B cell (primary cell): ENCODE measurements at places on chromosomes 2 and 18. TPM values are rescaled to one million over a fixed set of nuclear protein-coding genes. Genes with fewer than 3 reads are reported as not detected.

GRCh38 chr2:33212151-33212550 lies 264.3 kb upstream of the RASGRP3 start:
- H3K4me3 ChIP-seq: no peak overlapping the region
- H3K27ac ChIP-seq: no peak overlapping the region
- H3K36me3 ChIP-seq: no peaks in the 10 kb centered on the region

DNA sequence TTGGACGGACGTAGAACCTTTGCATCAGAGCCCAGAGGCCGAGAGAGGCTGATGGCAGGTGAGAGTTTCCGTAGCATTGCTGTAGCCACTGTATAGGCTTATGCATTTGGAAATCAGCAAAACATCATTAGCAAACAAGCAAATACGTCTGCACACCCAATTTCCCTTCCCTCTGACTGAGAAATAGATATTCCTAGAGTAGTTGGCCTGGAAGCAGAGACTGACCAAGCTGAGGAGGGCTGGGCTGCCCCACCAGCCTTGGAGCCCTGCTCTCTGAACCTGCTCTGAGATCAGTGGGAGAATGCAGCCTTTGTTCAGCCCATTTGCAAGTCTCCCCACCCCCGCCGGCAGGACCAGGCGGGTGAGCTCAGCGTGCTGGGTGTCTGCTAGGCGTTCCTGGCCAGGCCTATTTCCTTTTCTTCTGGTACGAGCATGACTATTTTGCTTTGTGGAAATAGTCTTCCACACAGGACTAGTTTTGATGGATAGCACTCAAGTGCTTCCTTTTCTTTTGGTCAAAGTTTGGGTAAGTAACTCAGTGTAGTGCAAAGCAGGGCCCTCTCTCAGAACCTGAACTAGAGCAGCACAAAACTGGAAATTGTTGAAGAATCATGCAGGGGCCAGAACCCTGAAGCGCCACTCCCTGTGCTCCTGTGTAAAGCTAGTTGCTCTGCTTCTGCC lies 21.9 kb upstream of the RNF149 start:
- H3K36me3 ChIP-seq: no peaks in the 10 kb centered on the region
- no peak for DNase-seq
- peaks cover 19% of the 10 kb centered on the region for H3K4me1 ChIP-seq
- no peaks in the 10 kb centered on the region for H3K27me3 ChIP-seq

DNA sequence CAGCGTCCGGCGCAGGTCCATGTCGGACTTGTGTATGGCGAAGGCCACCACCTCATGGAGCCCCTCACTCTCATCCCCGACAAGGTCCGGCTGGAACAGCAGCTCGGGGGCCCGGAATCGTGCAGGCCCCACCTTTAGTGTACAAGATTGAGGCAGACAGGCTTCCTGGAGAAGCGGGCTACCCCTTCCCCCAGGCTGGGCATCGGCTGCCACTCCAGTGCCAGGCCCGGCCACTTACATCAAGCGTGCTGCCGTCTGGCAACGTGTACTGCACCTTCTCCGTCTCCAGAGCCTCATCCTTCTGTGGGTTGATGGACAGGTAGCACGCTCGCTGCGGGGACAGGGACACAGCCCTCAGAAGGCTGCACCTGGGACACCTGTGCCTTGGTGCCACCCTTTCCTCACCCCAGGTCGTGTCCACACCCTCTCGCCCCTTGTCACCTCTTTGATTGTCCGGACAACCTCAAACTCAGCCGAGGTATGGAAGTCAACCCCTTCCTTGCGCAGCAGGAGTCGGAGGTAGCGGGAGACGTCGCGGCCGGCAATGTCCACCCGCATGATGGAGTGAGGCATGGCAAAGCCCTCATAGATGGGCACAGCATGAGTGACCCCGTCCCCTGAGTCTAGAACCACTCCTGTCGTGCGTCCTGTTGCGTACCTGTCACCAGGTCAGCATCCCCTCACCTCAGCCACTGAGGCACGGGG lies 5.7 kb downstream of the ACTR1B start:
- H3K36me3 ChIP-seq: no peaks in the 10 kb centered on the region
- H3K27ac ChIP-seq: no peak overlapping the region
- no peak for DNase-seq
- peaks cover 23% of the 10 kb centered on the region for H3K4me1 ChIP-seq
- H3K27me3 ChIP-seq: no peaks in the 10 kb centered on the region
- no peak overlapping the region for H3K4me3 ChIP-seq

CTAGE1 gene
- total RNA-seq: not detected in 2 replicates

GRCh38 chr18:57043241-57043640 lies 103.6 kb upstream of the BOD1L2 start:
- H3K4me3 ChIP-seq: no peak overlapping the region
- H3K27ac ChIP-seq: no peak overlapping the region
- H3K27me3 ChIP-seq: peaks cover 8% of the 10 kb centered on the region
- DNase-seq: no peak

DNA sequence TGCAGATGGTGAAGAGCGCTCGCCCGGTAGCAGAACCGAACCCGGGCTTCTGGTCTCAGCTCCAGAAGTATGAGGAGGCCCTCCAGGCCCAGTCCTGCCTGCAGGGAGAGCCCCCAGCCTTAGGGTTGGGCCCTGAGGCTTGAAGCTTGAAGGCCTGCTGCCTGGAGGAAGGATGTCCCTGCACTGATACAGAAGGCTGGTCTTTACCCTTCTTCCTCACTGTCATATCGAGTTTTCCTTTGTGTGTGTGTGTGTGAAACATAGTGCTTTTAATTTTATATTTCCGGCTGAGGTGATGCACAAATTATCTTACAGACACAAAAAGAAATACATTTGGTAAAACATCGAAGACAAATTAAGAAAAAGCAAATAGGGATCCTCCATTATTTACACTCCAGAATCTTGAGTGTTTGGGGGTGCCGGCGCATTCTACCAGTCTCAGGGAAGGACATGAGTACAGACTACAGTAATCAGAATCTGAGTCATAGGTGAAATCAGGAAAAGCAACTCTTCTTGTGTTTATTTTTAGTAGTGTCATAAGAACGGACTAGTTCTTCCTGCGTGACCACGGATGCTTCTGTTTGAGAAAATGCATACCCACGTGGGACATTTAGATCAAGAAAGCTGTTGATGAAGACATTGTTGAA lies 1.3 kb downstream of the DUSP28 start:
- peak; percentile 47 for DNase-seq
- peak overlapping the region; percentile 74 for H3K4me3 ChIP-seq
- H3K4me1 ChIP-seq: peaks cover 56% of the 10 kb centered on the region
- no peaks in the 10 kb centered on the region for H3K27me3 ChIP-seq
- no peaks in the 10 kb centered on the region for H3K36me3 ChIP-seq
- H3K27ac ChIP-seq: peak overlapping the region; percentile 68

ASXL2 gene
- total RNA-seq: 51.5 and 55.0 TPM in 2 replicates

CXCR4 gene
- total RNA-seq: 2,047 and 2,119 TPM in 2 replicates

DNA sequence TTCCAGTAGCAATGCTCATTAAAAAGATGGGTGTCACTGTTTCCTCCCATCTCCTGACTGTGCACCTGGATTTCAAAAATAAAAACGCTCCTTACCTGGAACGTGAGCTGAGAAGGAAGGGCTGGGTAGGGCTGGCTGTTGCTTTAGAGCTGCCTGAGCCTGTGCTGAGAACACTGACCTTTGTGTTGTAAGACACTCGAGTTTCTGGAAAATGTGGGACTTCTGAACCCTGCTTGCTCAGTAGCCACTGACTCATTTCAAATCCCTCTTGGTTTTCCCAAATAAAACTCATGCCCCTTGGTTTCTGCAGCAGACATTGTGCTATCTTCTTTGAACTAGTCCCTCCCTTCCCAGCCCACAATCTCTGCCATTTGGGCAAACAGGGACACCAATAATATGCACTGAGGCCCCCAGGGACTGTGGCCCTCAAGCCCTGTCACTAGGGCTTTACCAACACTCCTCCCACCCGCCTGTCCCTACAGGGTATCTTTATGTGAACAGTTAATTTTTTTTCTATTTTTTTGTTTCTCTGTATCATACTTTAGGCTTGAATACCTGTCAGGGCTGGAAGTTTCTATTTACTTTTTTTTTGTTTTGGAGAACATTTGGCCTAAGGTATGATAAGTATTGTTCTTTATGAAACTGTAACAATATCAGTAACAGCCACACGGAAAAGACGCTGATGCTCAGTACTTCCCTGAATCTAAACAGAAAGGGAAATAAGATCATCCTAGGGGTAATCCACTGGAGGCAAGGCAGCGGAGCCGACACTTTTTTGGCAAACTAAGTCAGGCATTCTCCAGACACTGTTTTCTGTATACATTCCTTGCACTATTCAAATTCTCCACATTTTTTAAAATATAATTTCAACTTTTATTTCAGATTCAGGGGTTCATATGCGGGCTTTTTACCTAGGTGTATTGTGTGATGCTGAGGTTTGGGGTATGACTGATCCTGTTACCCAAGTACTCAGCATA lies 280.2 kb downstream of the STK39 start:
- no peaks in the 10 kb centered on the region for H3K27me3 ChIP-seq
- H3K36me3 ChIP-seq: peaks cover 2% of the 10 kb centered on the region
- no peak for DNase-seq
- H3K4me3 ChIP-seq: no peak overlapping the region
- no peak overlapping the region for H3K27ac ChIP-seq

REL gene
- 283 and 297 TPM in 2 replicates for total RNA-seq

DNA sequence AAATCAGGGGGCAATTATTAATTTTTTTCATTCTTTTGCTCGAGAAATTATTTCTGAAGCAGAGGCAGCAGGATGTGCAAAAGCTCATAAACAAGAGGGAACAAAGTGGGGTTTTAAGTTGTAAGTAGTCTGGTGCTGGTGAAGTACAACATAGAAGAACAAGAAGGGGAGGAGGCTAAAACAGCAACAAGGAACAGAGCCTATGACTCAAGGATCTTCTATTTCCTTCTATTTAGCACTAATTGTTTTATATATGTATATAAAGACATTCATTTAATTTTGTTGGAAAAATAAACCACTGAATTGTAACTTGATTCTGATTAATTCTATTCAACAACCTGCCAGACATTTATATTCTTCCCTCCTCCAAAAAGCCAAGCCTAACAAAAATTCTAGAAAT lies 35.0 kb downstream of the YES1 start:
- no peak for DNase-seq
- H3K4me3 ChIP-seq: no peak overlapping the region
- H3K27me3 ChIP-seq: peaks cover under 1% of the 10 kb centered on the region
- H3K36me3 ChIP-seq: no peaks in the 10 kb centered on the region
- H3K4me1 ChIP-seq: no peaks in the 10 kb centered on the region

DNA sequence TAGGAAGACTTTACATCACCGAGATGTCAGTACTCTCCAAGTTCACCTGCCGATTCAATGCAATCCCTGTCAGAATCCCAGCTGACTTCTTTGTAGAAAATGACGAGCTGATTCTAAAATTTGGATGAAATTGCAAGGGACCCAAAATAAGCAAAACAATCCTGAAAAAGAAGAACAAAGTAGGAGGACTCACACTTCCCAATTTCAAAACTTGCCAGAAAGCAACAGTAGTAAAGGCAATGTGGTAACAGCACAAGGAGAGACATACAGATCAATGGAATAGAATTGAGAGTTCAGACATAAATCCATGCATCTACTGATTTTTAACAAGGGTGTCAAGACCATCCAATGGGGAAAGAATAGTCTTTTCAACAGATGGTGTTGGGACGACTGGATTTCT lies 52.2 kb downstream of the SMAD7 start:
- DNase-seq: no peak
- H3K27me3 ChIP-seq: no peaks in the 10 kb centered on the region
- no peak overlapping the region for H3K27ac ChIP-seq
- H3K36me3 ChIP-seq: no peaks in the 10 kb centered on the region
- no peak overlapping the region for H3K4me3 ChIP-seq
- H3K4me1 ChIP-seq: peaks cover 16% of the 10 kb centered on the region

DNA sequence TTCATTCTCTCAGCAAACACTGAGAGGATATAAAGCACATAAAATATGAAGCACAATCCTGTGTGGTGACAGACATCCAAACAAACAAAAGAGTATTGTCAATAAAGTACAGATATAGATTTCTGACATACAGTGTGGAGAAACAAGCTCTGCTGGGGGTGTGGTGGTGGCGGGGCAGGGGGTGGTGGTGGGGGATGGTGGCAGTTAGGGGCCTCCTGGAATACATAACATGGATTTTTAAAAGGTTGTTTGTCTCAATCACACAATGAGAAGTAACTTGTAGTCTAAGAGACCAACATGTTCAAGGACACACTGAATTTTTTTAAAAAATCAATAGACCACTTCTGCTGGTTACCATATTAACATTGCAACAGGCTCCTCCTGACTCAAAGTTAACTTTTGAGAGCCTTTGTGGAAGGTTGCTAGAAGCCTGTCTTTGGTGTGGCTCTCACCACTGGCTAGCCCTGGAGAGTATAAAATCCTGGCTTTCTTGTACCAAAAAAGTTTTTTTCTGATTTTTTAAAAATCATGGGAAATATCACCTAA lies 1197.4 kb downstream of the SUCLG1 start:
- H3K27ac ChIP-seq: no peak overlapping the region
- H3K4me1 ChIP-seq: no peaks in the 10 kb centered on the region
- H3K27me3 ChIP-seq: no peaks in the 10 kb centered on the region
- H3K36me3 ChIP-seq: no peaks in the 10 kb centered on the region
- DNase-seq: no peak

GCG gene
- not detected in 2 replicates for total RNA-seq

GRCh38 chr2:145380436-145381017 lies 860.6 kb upstream of the ZEB2 start:
- H3K27me3 ChIP-seq: no peaks in the 10 kb centered on the region
- H3K4me3 ChIP-seq: no peak overlapping the region
- H3K36me3 ChIP-seq: no peaks in the 10 kb centered on the region
- no peaks in the 10 kb centered on the region for H3K4me1 ChIP-seq
- H3K27ac ChIP-seq: no peak overlapping the region

DNA sequence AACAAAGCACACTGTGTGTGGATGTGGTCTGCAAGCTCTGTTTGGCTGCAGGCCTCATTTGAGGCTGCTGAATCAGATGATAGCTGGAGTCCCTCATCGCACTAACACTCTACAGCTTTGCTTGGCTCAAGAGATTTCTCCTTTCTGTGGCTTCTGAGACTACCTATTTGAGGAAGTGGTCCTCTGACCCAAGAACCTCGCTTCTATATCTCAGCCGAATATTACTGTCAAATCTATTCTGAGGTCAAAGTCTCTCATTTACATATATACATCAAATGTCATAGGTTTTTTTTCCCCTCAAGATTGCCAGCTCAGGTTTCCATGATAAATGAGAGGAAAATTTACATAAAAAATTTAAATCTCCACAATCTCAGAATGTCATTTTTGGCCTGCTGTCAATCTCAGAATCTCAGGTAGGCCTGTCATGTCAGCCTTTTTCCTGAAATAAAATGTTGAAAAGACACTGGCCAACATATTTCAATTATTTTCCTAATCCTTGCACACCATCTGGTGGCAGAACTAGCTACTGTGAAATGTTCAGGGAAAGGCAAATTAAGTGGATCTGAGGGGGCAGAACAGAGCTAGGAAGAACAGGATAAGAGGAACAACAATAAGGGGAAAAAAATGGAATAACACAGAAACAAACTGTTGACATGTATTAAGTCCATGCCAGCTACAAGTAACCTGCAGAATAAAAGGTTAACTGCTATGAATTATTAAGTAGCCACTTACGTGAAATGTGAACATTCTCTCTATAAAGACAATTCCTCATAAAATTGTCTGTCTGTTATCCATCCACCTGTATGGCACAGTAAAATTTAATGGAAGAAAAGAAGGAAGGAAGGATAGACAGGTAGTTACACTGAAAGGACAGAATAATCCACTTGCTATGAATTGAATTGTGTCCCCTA lies 39.3 kb downstream of the AP1S3 start:
- H3K27me3 ChIP-seq: no peaks in the 10 kb centered on the region
- H3K4me1 ChIP-seq: peaks cover 21% of the 10 kb centered on the region
- H3K27ac ChIP-seq: no peak overlapping the region
- H3K36me3 ChIP-seq: no peaks in the 10 kb centered on the region
- no peak overlapping the region for H3K4me3 ChIP-seq
